Breast epithelium (tissue), 4 donors: ENCODE measurements at places on chromosomes 12 and 14.

GRCh38 chr12:12909995-12910420 lies 18.6 kb downstream of the GPRC5A start:
- DNase-seq: no peak

DNA sequence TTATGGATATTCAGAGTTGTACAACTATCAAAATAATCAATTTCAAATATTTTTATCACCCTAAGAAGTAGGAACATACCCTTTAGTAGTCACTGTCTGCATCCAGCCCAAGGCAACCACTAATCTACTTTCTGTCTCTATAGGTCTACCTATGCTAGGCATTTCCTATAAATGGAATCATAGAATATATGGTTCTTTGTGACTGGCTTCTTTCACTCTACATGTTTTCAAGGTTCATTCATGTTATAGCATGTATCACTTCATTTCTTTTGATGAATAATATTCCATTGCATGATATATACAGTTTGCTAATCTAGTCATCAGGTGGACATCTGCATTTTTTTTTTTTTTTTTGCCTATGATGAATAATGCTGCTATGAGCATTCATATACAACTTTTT lies 112.4 kb downstream of the PPP1R12A start:
- no peak for DNase-seq

GRCh38 chr14:54226103-54226502 lies 170.7 kb upstream of the CDKN3 start:
- DNase-seq: no peak

GRCh38 chr12:75784591-75784990 lies 247.0 kb downstream of the PHLDA1 start:
- peak; percentile 78 for DNase-seq

DNA sequence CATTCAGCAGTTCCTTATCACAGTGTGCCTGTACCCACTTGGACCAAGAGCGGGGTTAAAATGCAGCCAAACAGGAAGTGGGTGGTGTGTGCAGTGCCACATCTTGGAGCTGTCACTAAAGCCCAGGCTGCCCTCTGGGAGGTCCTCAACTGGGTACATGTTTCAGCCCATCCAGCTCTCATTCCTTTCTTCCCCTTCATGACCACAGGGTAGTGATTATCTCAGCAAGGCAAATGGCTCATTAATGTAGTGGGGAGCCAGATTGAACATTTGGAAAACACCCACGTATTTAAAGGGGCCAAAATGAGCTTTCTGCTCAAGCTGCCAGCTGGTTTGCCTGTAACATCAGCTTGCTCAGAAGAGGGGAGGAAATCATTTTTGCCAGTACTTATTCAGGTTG lies 210.8 kb upstream of the BTG1 start:
- no peak for DNase-seq

- DNase-seq: peak; percentile 53
These were observed 28.6 kb downstream of the FIGNL2 start for GRCh38 chr12:51819736-51820525.

- peak; percentile 49 for DNase-seq
These were observed 679 bp downstream of the ARF6 start for GRCh38 chr14:49893309-49894213.

DNA sequence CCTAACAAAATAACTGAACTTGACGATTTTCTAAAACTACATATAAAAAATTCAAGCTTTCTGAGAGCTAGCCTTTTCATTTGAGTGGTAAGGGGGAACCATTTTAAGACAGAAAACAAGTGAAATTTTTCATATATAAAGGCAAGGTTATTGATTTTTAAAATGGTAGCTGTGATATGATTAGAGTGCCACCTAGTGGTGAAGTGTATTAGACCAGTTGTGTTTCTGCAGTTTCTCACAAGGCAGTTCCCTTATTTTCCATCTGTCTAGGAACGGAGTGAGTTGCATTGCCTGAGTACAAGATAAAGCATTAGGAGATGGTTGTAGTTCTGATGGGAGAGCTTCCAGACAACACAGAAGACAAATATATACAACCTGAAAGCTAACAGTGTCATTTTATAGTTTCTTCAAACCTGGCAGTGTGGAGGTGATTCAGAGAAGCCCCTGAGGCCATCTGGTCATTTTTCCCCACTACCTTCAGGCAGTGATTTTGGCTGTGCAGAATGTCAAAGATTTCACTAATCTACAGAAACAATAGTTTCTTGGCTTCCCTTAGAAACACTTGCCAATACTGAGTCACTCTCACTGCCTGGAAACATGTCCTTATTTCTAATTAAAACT lies 180.8 kb downstream of the C12orf50 start:
- DNase-seq: no peak

- no peak for DNase-seq
These were observed 267.6 kb downstream of the ADGRD1 start for GRCh38 chr12:131221061-131221956.

GRCh38 chr12:70719071-70719470 lies 81.8 kb upstream of the PTPRB start:
- no peak for DNase-seq

GRCh38 chr14:68756000-68756481 lies 36.8 kb downstream of the ZFP36L1 start:
- no peak for DNase-seq

- no peak for DNase-seq
These were observed 59.1 kb upstream of the MED13L start for GRCh38 chr12:116336542-116337065.

DNA sequence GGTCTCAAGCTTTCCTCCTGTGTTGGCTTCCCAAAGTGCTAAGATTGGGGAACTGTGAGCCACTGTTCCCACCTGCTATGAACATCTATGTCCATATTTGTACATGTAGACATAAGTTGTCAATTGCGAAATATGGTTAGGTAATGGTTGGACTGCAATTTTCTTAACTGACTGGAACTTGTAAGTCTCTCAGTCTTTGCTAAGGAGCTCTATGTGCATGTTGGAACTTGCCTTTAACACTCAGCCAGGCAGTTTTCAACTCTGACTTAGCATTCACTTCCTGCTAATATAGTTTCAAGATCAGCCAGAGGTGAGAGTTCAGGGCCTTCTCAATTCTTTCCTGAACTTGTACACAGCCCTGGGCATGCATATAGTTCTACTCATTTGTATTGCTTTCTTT lies 44.5 kb upstream of the EEA1 start:
- no peak for DNase-seq

DNA sequence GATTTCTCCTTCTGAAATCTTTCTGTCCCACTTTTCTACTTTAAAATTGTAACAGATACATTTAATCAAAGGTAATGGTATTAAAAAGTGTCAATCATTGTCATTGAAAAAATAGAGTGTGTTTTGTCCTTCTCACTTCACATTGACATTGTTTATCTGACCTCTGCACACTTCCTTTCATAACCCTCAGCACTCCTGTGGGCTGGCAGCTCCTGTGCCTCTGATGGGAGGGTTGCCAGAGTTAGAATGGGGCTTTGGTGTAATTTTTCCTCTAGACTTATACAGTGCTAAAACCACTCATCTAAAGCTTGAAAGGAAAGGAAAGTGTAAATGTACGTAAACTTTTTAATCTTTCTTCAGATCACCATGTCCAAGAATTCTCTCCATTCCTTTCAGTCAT lies 23.7 kb downstream of the KCNA1 start:
- DNase-seq: no peak

GRCh38 chr14:32129124-32129523 lies 52.0 kb downstream of the ARHGAP5 start:
- no peak for DNase-seq

DNA sequence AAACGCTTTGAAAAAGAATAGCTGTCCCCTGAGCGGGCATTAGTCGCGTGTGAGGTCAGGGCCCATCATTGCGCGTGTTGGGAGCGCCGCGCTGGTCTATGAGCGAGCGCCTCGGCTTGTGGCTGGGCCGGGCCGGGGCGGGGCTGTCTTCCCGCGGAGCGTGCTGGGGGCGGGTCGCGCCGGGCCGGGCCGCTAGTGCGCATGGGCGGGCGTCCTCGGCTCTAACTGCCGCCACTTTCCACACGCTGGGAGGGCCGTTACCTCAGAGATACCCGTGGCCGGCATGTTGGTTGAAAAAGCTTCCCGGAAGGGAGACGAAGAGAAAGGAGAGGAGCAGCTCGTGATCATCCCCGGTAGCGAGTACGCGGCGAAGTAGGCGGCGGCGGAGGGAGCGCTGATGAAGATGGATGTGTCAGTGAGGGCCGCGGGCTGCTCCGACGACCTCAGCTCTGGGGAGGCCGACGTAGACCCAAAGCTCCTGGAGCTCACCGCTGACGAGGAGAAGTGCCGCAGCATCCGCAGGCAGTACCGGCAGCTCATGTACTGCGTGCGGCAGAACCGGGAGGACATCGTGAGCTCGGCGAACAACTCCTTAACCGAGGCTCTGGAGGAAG lies at the start of gene EID3:
Gene EID3 (plus strand): TSS at position 202 of the 614 bp plus-strand sequence. CDS start 196 bp downstream, at position 398.
- peak; percentile 78 for DNase-seq

- DNase-seq: no peak
These were observed 117.2 kb upstream of the PMCH start for GRCh38 chr12:102314821-102315220.

DNA sequence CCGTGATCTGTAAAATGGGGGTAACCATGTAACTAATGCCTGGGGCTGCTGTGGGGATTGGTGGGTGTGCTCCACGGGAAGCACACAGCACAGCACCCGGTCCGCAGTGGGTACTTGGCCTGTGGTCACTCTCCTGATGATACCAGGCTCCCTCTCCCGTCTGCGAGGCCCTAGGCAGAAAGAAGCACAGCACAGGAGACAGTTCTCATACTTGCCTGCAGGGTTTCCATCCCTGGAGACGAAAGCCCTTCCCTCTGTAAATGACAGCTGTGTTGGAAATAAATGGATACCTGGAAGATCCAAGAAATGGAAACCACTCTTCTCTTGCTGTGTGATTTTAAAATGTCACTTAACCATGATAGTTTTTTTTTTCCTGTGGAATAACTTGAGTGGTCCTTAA lies 7.9 kb upstream of the PRMT8 start:
- DNase-seq: no peak

- no peak for DNase-seq
These were observed 6.7 kb downstream of the ITGA5 start for GRCh38 chr12:54412348-54412747.

DNA sequence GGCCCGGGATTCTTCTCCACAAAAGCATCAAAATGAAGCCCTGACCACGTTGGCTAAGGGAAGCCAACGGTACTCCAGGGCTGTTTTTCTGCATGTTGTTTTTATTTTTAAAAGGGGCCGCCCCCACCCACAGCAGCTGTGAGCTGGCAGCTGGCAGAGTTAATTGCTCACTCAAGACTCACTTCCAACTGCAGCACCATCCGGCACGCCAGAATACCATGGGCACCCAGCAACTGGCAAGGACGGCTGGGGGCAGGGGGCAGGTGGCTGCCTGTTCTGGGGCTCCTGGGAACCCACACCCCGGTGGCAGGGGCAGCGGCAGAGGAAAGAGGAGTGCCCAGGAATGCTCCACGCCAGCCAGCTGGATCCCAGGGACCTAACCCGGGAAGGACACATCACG lies 44.3 kb downstream of the NCOR2 start:
- peak; percentile 60 for DNase-seq

DNA sequence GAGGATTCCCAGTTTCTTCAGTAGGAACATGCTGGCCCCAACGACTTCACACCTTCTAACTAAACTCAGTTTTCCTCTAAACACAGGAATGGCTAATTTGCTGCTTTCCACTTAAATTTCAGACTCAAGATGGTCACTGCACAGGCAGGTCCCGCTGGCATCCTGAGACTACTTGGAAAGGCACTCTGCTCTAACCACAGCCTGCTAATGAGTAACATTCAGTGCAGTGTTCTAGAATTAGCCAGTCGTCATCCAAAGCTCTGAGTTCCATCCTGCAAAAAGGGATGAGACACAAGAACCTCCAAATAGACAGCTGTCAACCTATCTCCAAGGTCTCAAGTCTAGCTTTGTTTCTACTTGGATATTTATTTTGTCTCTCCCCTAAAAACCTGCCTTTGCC lies 6.0 kb downstream of the CCDC92 start:
- no peak for DNase-seq

GRCh38 chr14:105074601-105075053 lies 9.4 kb upstream of the GPR132 start:
- peak; percentile 48 for DNase-seq
